ENCODE measurements at places on chromosomes 12 and 14.

GRCh38 chr14:90496379-90496778 lies 99.5 kb downstream of the CALM1 start:
- no peak for DNase-seq

DNA sequence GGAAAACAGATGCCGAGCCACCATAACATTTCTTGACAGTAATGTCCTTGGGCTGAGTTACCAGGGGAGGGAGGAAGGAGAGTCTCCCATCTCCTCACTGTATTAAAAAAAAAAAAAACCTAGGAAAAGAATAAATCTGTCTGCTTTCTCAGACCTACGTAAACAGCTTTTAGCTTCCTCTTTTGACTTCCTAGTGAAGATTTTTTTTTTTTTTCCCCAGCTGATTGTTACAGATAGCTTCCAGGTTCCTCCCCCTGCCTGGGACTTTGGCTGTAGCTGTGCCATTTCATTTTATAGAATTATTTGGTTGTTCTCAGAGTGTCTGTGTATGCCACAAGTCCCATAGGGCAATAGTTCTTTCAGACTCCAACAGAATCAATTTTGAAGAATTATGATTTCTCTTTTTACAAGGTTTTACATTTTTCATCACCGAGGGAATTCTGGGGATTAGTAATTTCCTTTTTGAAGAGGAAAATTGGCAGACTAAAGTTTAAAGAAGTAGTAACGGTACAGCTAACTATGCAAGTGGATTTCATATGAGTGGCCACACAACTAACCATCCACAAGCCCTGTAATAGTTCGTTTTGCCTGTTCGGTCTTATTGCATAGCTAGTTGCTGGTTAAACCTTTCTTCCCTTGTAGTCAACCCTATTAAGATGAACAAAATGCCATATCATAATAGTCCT lies 23.1 kb upstream of the GNS start:
- no peak for DNase-seq

GRCh38 chr12:57896434-57897201 lies 44.7 kb upstream of the ATP23 start:
- DNase-seq = peak; percentile 26

GRCh38 chr12:117098361-117099217 lies 627 bp downstream of the TESC start:
- DNase-seq = no peak

DNA sequence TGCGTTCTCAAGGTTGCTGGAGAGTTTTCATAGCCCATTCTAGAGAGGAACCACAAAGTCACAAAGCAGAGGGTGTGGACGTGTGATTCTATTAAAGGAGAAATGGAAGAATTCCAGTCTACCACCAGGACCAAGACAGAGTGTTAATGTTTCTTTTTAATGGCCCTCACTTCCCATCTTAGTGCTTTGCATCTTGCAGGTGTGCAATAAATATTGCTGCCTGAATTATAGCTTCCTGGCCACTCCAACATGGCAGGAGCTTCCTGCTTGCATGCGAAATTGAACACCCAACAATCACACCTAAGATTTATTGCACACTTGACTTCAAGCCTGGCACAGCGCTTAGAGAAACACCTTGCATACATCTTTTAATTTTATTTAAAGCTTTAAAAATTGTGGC lies 22.4 kb upstream of the PPP1CC start:
- DNase-seq = no peak
